Activated CD4-positive, alpha-beta T cell treated with anti-CD3 and anti-CD28 coated beads, Interleukin-2, amount 10 ng/mL, durations not matched to agents 24 days and 14 days (primary cell): ENCODE measurements at places on chromosomes 16 and 17. TPM values are rescaled to one million over a fixed set of nuclear protein-coding genes. Genes with fewer than 3 reads are reported as not detected.

Gene SCARF1
- total RNA-seq: 8.4 and 9.5 TPM in 2 replicates

Gene CHST5
- 0.09 TPM in 1 of 2 replicates, not detected in the other for total RNA-seq

Gene ZNF174
- 10.1 and 11.4 TPM in 2 replicates for total RNA-seq

Gene SSTR5
- not detected in 2 replicates for total RNA-seq

Gene TERB1
- total RNA-seq: 0.37 TPM in 1 of 2 replicates, not detected in the other

Gene CES4A
- total RNA-seq: 27.0 and 27.5 TPM in 2 replicates

Gene SLC47A2
- not detected in 2 replicates for total RNA-seq

Gene SDK2
- 0.42 and 0.52 TPM in 2 replicates for total RNA-seq

Gene IRF8
- total RNA-seq: 235 and 248 TPM in 2 replicates

Gene PHAF1
- 19.4 and 19.8 TPM in 2 replicates for total RNA-seq

Gene MT1H
- total RNA-seq: not detected in 2 replicates

Gene DHRS7C
- not detected in 2 replicates for total RNA-seq

Gene CDRT4
- total RNA-seq: 0.79 and 3.3 TPM in 2 replicates

Gene JPT1
- 271 and 292 TPM in 2 replicates for total RNA-seq
